ENCODE measurements at places on chromosomes 1 and 21.

- DNase-seq, result no peak
Observed at GRCh38 chr21:19236209-19236608, 832.6 kb upstream of the TMPRSS15 start.

- DNase-seq, result no peak
Observed at GRCh38 chr1:119290297-119290696, 78.3 kb upstream of the HAO2 start.

DNA sequence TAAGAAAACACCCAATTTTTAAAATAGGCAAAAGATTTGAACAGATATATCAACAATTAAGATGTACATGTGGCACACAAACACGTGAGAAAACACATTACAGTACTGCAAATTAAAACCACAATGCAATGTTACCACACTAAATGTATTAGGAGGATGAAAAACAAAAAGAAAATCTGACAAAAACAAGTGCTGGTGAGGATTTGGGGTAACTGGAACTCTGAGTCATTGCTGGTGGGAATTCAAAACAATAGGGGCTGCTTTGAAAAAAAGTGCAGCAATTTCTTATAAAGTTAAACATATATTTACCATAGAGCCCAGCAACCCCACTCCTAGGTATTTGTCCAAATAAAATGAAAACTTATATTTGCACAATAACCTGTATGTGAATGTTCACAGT lies 614.1 kb downstream of the SMYD3 start:
- no peak for DNase-seq

- no peak for DNase-seq
Observed at GRCh38 chr1:205633421-205633976, 1.7 kb upstream of the ELK4 start.

DNA sequence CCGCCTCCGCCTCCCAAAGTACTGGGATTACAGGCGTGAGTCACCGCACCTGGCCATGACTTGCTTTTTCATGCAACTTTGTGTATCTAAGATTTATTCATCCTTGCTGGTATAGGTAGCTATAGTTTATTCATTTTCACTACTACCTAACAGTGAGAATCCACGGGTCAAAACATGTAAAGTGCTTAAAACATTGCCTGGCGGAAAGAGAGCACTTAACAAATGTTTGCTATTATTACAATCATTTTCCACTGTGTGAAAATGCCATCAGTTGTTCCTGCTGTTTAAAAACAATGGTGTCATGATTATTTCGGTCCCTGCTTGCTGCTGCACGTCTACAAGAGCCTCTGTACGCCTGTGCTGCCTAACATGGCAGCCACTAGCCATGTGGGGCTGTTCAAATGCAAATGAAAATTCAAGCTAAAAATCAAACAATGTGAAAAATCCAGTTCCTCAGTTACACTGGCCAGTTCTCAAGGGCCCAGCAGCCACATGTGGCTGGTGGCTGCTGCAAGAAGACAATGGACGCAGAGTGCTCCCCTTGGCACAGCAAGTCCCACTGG lies 65.1 kb downstream of the CLSTN1 start:
- DNase-seq, result no peak

- no peak for DNase-seq
Observed at GRCh38 chr1:33120436-33121231, 39.7 kb downstream of the AZIN2 start.
